Kasumi-1 (cell line): ENCODE measurements at places on chromosomes 1 and 21.

GRCh38 chr21:22200378-22201092 lies 1202.3 kb downstream of the NCAM2 start:
- no peak for DNase-seq

- no peak for DNase-seq
Observed at GRCh38 chr21:41874611-41875010, 4.5 kb downstream of the PRDM15 start.

DNA sequence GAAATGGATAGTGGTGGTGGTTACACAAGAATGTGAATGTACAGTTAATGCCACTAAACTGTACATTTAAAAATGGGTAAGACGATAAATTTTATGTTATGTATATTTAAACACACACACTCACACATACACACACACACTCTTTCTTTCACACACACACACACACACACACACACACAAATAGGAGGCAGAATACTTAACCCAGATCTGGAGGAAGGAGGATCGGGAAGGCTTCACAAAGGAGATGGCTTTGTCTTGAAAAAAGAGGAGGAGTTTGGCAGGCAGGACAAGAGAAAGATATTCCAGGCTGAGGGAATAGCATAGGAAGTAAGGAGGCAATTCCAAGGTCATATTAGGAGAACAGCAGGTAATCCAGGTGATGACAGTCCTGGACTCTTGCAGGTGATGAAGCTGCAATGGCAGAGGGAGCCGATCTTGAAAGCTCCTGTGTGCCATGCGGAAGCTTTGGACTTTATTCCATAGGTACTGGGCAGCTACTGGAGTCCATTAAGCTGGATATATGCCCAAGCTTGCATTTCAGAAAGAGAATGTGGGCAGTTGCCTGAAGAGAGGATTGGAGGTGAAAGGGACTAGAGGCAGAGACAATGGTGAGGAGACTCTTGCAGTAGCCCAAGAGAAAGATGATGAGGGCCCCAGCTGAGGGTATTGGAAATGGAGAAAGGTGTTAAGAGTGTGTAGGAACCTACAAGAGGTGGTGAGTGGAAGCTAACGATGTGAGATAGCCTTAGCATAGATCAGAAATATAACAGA lies 15.4 kb upstream of the LYST start:
- DNase-seq, result no peak

DNA sequence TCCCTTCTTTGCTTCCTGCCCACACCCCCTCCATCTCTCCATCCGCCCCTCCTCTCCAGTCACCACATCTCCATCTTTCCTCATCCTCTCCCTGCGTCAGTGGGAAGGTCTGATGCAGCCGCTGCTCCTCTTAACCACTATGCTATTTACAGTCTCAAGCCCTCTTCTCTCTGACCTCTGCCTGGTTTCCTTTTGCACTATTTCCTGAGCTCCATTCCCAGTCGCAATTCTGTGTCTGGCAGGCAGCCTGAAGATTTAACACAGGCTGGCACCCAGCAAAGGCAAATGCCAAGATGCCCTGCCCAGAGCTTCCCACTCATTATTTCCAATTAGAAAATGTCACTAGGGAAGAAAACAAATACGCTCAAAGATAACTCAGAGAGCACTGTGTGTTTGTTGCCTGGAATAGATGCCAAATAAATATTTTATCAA lies 89.6 kb upstream of the LPGAT1 start:
- peak; percentile 70 for DNase-seq

DNA sequence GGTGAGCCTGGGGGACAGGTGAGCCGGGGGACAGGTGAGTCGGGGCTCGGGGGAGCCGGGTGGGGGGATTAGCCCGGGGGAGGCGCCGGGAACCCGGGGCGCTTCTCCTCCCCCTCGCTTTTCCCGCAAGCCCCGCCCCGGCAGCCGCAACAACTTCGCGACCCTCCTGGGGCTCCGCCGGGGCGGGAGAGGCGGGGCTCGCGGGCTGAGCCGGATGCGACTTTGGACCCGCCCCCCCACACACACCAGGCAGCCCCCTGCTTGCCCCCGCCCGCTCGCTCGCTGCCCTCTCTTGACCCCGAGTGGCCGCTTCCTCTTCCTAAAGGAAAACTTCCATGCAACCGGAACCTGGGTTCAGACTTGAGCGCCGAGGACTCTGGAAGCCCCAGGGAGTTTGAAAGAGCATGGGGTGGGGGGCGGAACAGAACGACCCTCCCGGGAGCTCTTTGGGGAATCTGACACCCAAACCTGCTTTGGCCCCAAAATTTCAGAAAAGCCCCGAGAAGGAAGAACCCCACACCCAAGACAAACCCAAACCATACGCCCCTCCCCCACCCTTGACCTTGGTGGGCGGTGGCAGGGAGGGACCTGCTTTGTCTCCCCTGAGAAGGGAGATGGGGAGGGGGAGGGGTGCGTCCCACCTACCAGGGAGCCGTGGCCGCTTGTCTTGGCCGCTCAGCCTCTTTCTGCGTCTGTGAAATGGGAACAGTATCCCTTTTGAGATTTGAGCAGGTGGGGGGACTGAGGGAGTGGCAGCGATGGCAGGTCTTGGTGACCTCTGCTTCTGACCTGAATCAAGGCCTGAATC lies 550 bp downstream of the ARHGEF16 start:
- no peak for DNase-seq

- no peak for DNase-seq
Observed at GRCh38 chr1:172241540-172241939, 178.9 kb upstream of the C1orf105 start.
